ENCODE measurements at places on chromosomes 5 and 9. TPM values are rescaled to one million over a fixed set of nuclear protein-coding genes. Genes with fewer than 3 reads are reported as not detected.

DNA sequence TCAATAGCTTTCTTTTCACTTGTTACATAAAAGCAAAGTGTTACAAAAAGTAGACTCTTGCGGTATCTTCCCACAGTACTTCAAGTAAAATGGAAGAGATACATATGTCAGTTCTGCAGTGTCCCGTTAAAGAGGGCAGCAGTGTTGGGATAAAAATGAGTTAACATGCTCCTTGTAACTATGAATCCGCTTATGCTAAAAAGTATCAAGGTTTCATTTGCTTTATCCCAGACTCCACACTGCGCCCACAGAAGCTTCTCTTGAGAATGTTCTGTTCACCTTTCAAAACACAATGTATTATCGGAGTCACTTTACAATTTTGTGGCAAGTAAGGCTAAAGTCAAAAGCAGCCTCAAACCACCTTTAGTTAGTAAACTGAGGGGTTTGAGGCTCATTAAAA is 790 bp downstream of the PTAR1 start:
- no peak for DNase-seq

DNA sequence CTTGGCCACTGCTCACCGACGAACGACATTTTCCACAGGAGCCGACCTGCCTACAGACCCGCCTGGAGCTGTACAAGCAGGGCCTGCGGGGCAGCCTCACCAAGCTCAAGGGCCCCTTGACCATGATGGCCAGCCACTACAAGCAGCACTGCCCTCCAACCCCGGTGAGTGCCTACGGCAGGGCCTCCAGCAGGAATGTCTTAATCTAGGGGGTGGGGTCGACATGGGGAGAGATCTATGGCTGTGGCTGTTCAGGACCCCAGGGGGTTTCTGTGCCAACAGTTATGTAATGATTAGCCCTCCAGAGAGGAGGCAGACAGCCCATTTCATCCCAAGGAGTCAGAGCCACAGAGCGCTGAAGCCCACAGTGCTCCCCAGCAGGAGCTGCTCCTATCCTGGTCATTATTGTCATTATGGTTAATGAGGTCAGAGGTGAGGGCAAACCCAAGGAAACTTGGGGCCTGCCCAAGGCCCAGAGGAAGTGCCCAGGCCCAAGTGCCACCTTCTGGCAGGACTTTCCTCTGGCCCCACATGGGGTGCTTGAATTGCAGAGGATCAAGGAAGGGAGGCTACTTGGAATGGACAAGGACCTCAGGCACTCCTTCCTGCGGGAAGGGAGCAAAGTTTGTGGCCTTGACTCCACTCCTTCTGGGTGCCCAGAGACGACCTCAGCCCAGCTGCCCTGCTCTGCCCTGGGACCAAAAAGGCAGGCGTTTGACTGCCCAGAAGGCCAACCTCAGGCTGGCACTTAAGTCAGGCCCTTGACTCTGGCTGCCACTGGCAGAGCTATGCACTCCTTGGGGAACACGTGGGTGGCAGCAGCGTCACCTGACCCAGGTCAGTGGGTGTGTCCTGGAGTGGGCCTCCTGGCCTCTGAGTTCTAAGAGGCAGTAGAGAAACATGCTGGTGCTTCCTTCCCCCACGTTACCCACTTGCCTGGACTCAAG is 1.5 kb downstream of the CSF2 start:
- no peak for DNase-seq

DNA sequence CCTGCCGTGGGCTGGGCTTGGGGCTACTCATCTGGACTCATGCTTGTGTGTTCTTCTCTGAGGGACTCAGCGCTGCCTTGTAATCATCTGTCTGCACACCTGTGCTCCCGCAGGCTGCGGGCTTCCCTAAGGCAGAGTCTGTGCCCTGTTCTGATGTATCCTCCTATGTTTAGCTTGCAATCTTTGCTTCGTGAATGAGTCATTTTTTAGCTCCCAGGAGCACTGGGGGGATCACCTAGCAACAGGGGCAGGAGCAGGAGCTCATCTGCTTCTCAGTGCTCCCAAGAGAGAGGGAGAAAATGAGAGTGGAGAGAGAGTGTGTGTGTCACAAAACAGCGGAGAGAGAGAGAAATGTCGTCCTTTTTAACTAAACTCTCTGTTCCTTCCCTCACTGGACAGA is 202.4 kb upstream of the ZNF618 start:
- no peak for DNase-seq

DNA sequence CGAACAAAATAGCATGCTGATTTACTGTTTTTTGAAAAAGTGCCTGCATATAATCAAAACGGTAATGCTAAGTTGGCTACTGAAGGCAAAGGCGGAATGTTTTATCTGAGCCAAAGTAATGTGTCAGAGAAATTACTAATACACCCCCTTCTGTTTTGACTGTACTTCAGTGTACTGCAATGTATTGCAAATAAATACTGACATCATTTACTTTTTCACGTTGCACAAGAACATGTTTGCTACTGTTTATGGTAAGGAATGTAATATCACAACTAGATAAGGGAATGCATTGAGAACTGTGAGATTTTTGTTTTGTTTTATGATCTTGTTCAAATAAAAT is 813 bp upstream of the AGTPBP1 start:
- no peak for DNase-seq

The CDKN2B-AS1 gene
- 0.40 TPM for total RNA-seq
